Brain pericyte (primary cell): ENCODE measurements at places on chromosomes 6 and 20.

- DNase-seq = no peak
These were observed 143.1 kb downstream of the CDH26 start for GRCh38 chr20:60101201-60101890.

GRCh38 chr20:48585061-48585870, 242.5 kb downstream of the PREX1 start:
- DNase-seq = no peak

DNA sequence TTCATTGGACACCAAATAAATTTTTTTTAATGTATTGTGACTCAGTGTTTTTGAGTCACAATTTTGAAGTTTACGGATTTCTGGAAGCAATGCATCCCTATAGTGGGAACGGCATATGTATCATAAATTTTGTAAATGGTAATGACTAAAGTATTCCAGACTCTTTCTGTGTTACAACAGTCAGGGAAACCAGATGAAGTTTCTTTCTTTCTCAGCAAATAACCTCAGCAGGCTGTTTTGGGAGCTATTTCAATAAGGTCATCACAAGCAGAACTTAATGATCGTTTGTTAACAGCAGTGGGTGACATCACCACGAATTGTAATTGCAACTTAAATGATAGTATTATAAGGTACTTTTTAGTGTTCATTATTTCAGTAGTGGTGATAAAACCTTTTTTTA, 52.0 kb downstream of the HIVEP1 start:
- DNase-seq = no peak

- no peak for DNase-seq
These were observed 109.2 kb upstream of the NXT1 start for GRCh38 chr20:23241416-23241815.

GRCh38 chr20:46158476-46158987, 40.4 kb downstream of the CD40 start:
- no peak for DNase-seq

DNA sequence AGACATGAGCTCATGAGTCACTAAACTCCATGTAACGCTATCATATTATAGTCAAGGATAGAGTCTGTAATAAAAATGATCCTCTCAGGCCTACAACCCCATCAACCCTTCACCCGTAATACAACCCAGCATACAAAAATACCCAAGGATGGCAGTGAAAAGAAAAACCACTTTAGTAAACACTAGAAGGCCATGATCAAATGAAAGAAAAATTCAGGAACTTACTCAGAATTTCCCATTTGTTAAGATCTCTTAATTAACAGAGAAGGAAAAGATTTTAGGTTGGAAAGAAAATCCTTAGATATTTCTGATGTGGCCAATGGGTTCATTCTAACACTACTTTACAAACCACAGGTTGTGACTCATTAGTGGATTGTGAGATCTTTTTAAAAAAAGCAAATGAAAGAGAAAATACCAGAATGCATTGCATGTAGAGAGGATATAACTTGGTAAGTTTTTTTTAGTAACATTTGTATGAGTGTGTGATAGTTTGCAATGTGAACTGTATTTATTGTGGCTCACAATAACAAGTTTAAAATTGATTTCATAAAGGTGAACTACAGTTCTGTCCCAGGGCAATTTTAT, 8.0 kb upstream of the UBE2J1 start:
- DNase-seq = no peak

DNA sequence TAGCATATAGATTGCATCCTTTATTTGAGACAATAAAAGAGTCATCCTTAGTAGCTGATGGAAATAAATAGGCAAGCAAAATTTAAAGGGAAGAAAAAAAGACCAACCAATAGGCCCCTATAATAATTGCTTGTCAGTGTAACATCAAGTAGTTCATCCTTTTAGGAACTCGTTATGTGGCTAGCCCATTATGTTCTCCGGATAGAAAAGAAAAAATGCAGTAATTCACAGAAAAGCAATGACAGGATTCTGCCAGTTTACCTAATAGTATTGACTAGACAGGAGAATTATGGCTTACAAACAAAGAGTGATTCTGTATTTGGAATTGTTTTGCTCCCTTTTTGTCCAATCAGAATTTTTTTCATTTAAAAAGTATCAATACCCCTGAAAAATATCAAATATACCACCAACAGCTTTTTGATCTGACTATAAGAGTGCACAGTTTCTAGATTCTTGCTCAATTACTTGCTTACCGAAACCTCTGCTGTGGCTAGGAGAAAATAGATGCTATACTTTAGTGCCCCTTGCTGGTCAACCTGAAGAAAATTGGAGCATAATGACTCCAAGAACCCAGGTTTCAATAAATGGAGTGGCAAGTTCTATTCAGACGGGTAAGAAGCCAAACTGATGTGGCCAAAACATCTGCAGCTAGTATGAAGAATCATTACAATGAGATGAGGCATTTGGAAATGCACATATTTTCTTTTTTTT, 91.5 kb upstream of the SASH1 start:
- no peak for DNase-seq

- no peak for DNase-seq
These were observed 77.3 kb downstream of the KCNB1 start for GRCh38 chr20:49405062-49405683.

DNA sequence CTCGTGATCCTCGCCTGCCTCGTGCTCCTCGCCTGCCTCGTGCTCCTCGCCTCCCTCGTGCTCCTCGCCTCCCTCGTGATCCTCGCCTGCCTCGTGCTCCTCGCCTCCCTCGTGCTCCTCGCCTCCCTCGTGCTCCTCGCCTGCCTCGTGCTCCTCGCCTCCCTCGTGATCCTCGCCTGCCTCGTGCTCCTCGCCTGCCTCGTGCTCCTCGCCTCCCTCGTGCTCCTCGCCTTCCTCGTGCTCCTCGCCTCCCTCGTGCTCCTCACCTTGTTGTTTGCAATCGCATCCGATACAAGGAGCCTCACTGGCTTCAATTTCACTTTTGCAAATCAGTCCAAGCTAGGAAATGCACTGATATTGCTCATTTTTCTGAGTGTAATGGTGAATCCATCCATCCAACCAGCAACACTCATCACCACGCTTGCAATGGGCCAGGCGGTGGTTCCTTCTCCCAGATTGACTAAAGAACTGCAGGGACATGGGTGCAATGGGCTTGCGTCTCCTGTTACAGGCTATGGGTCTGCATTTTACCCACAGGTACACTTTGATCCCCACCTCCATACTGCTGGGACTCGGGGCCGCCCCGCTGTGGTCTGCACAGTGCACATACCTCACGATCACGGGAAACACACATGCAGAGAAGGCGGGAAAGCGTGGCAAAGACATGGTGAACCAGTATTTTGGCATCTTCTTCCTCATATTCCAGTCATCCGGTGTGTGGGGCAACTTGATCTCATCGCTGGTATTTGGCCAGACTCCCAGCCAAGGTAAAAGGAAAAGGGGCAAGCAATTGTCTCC, 4.6 kb downstream of the UNC93A start:
- no peak for DNase-seq

DNA sequence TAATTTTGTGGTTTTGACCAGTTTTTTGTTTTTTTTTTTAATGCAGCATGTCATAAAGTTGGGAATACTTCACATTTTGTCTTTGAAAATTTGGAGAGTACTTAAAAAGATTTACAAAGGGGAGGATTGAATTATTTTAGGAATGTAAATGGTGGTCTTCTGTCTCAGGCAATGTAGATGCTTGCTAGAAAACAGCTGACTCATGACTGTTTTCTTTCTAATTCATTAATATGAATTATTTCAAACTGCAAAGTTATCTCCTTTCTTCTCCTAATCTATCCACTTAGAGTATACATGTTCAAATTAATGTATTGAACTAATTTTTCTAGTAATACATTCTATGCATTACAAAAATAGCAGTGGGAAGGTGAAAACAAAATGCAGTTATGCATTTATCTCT, 24.9 kb downstream of the HCRTR2 start:
- DNase-seq = no peak

DNA sequence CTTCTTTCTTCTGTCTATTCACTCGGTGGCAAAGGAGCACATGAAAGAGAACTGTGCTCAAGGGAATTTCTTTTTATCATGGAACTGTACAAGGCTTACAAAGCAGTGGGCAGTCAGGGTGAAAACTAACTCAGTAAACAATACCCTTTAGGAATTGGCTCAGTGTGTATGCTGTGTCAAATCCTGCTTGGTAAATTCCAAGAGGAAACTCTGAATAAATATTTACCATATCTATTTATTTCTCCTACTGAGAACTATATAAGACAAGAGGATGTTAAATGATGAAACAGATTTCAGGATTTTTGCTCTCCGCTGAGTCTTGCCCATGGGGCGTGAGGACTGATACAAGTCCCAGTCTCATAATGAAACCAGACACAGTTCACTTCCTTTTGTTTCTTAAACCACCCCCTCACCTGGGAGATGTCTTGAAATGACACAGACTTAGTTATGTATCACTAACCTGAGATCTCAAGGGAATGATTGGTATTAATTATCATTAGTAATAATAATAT, 188.8 kb downstream of the BACH2 start:
- no peak for DNase-seq

GRCh38 chr20:46701057-46701456, 8.4 kb upstream of the SLC2A10 start:
- DNase-seq = no peak

DNA sequence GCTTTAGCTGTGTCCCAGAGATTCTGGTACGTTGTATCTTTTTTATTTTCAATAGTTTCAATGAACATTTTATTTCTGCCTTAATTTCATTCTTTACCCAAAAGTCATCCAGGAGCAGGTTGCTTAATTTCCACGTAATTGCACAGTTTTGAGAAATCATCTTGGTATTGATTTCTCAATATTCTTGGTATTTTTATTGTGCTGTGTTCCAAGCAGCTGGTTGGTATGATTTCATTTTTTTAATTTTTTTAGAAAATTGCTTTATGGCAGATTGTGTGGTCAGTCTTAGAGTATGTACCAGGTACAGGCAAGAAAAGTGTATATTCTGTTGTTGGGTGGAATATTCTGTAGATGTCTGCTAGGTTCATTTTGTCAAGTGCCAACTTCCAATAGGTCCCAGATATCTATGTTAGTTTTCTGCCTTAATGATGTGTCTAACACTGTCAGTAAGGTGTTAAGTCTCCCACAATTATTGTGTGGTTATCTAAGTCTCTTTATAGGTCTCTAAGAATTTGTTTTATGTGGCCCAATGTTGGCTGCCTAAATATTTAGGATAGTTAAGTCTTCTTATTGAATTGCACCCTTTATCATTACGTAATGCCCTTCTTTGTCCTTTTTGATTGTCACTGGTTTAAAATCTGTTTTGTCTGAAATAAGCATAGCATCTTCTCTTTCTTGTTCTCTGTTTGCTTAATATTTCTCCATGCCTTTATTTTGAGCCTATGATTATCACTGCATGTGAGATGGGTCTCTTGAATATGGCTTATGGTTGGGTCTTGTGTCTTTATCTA, 366.9 kb upstream of the IRAK1BP1 start:
- no peak for DNase-seq

DNA sequence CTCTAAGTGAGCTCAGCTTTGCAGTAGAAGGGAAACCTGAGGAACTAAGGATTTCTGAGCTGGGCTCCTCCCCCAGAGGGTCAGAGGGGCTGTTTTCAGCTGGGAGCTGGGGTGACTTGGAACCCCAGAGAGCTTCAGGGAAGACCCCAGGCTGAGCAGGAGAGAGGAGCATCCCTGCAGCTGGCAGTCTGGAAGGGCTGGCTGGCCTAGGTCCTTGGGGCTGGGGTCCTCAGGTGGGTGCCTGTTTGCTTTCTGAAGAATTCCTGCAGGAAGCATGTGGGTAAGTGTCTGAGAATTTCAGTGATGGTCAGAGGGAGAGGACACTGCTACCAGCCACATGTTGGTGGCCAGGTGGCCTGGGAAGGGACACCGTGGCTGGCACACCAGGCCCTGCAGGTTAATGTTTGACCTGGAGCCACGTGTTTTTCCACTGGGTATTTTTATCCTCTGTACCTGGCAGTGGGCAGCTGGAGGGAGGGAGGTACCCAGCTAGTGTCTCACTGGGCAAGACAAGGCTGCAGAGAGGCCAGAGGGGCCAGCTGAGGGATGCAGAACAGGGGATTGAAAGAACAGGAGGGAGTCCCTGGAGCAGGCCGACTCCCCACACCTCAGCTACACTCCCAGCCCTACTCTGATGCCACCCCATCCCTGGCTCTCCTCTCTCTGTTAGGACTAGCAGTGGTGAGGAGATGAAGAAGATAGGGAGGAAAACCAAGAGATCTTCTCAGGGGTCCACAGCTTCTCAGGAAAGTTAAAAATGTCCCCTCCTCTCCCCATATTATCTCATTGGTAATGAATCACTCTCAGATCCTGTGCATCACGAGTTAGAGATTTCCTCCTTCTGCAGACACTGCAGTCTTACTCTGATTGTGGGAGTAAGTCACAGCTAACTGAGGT, 143.6 kb downstream of the VEGFA start:
- DNase-seq = no peak

GRCh38 chr20:4711511-4711910, 10.2 kb upstream of the PRND start:
- no peak for DNase-seq

DNA sequence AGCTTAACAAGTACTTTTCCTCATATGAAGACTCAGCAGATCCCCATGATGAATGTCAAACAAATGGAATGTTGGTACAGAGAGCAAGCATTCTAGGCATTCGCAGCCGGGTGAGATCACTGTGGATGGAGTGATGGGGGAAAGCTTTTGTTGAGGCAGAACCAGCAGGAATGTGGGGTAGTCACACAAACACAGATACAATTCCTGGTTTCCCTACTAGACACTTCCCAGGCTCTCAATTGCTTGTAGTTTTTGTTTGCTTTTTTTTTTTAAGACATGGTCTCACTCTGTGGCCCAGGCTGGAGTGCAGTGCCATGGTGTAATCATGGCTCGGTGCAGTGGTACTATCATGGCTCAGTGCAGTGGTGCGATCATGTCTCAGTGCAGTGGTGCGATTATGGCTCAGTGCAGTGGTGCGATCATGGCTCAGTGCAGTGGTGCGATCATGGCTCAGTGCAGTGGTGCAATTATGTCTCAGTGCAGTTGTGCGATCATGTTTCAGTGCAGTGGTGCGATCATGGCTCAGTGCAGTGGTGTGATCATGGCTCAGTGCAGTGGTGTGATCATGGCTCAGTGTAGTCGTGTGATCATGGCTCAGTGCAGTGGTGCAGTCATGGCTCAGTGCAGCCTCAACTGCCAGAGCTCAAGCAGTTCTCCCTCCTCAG, 15.4 kb upstream of the IER3 start:
- no peak for DNase-seq

DNA sequence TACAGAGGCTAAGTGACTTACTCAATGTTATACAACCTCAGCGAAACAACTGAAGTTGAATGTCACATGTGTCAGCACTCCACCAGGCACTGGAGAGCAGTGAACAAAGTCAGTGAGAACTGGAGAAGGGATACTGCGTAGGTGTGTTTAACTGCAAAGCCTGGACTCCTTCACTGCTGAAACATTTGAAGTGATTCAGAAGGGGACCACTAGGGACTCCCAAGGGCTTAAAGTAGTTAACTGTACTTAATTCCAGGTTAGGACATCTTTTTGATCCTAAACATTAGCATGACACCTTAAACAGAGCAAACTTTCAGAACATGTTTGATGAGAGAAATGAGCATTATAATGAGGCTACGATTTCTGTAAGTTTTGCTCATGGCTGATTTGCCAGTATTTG, 45.0 kb upstream of the ZBTB24 start:
- no peak for DNase-seq

GRCh38 chr6:162970246-162970645, 242.5 kb downstream of the PACRG start:
- DNase-seq = no peak

- no peak for DNase-seq
These were observed 26.1 kb downstream of the BTBD3 start for GRCh38 chr20:11943778-11944177.

- DNase-seq = no peak
These were observed 2.8 kb upstream of the CYP24A1 start for GRCh38 chr20:54176610-54177009.
